NCI-H146 (cell line): ENCODE measurements at places on chromosomes 12 and 14.
A peak's percentile ranks its signal among the peaks of the same experiment; 100 is the strongest.

DNA sequence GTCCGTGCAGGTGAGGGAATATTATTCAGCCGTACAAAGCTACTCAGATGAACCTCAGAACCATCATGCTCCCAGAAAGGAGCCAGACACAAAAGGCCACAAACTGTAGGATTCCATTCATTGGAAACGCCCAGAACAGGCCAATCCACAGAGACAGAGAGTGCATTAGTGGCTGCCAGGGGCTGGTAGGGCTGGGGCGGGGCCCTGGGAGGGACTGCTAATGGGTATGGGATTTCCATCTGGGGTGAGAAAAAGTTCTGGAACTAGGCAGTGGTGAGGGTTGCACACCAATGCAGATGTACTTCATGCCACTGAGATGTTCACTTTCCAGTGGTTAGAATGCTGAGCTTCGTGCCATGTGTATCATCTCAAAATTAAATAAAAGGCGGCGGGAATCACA, 101.1 kb downstream of the RFLNA start:
- no peak for DNase-seq

GRCh38 chr14:89504602-89505313, 87.7 kb upstream of the FOXN3 start:
- no peak for DNase-seq

GRCh38 chr12:26271889-26272492, 76.6 kb downstream of the SSPN start:
- DNase-seq = no peak

- DNase-seq = no peak
Observed at GRCh38 chr12:62021808-62022207, 238.4 kb upstream of the USP15 start.

- DNase-seq = no peak
Observed at GRCh38 chr12:92971859-92972524, 42.9 kb upstream of the EEA1 start.

- DNase-seq = no peak
Observed at GRCh38 chr14:61435563-61436337, 114.4 kb downstream of the PRKCH start.

DNA sequence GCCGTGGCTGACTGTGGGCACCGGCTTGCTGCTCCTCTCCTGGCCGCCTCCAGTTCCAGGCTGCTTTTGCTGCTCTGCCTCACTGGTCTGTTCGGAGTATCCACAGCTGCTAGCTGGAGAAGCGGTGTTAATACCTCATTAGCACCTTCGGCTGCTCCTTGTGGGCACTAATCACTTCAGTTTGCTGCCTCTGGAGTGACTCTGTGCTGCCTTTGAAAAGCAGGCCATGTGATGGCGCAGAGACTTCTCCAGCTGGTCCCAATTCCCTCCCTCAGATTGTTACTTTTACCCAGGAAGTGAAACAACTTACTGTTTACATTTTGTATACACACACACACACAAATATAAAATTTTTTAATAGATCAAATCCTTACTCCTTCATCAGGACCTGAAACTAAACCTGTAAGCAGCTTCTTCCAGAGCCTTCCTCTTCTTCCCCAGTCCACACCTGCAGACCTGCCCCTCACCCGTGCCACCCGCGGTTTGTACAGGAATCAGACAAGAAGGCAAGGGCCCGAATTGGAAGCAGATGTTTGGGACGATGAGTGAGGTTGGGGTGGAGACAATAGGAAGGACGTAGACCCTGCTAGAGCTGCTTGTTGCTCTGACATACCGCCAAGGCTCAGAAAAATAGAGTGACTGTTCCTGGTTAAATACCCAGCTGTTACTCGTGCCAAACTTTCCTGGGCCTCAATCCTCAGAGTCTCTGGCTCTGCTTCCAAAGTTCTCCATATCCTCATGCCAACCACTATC, 41.5 kb upstream of the LTBP2 start:
- DNase-seq = no peak

GRCh38 chr12:62164036-62164435, 96.2 kb upstream of the USP15 start:
- no peak for DNase-seq

GRCh38 chr12:104736307-104736706, 221.8 kb downstream of the SLC41A2 start:
- no peak for DNase-seq

GRCh38 chr12:70177631-70178030, 65.6 kb upstream of the CNOT2 start:
- DNase-seq = no peak

DNA sequence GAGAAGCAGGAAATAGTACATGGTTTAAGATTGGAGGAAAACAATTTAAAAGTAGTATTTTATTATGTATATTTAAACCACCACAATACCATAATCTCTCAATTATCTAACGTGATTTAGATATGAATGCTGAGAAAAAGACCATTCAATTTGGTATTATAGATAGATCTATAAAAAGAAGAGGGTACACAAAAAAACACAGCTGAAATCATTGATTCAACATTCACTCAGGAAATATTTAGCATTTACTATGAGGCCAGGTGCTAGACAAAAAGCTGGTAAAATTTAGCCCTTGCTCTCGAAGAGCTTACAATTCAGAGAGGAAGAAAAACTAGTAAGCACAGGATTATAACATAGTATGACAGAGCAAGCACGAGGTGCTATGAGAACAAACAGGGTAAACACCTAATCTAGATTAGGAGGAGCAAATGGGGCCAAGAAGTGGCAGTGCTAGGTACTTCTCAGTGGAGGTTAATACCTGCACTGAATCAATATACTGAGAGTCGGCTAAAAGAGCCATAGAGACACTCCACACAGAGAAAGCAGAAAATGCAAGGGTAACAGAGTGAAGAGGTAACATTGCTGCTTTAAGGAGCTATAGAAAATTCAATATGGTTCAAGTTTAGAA, 27.6 kb downstream of the TRIP11 start:
- DNase-seq = peak; percentile 30

GRCh38 chr12:77980782-77981181, 150.1 kb downstream of the NAV3 start:
- no peak for DNase-seq

GRCh38 chr12:110266980-110267620, 13.9 kb upstream of the ATP2A2 start:
- DNase-seq = peak; percentile 69

DNA sequence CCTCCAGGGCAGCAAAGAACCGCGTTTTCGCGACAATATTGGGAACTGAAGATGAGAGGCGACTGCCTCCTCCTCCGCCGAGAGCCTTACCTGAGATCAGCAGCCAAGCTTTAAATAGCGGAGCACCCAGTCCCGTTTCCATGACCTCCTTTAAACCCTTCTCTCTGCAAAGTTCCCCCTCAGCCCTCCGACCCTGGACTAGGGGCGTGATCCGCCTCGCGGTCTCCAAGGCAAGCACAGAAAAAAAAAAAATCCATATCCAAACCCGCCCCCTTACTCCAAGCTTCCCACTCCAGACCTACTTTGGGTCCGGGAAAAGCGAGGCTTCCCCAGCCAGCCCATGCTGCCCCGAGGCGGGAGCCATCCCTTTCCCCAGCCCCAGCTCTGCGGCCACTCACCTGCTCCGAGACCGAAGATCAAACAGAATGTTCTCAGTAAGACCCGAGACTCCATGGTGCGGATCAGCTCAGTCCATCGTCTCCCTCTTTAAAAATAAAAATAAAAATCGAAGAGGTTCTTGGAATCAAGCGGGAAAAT, 630 bp downstream of the NELL2 start:
- DNase-seq = peak; percentile 25

GRCh38 chr12:83665634-83666218, 979.0 kb downstream of the TMTC2 start:
- no peak for DNase-seq

DNA sequence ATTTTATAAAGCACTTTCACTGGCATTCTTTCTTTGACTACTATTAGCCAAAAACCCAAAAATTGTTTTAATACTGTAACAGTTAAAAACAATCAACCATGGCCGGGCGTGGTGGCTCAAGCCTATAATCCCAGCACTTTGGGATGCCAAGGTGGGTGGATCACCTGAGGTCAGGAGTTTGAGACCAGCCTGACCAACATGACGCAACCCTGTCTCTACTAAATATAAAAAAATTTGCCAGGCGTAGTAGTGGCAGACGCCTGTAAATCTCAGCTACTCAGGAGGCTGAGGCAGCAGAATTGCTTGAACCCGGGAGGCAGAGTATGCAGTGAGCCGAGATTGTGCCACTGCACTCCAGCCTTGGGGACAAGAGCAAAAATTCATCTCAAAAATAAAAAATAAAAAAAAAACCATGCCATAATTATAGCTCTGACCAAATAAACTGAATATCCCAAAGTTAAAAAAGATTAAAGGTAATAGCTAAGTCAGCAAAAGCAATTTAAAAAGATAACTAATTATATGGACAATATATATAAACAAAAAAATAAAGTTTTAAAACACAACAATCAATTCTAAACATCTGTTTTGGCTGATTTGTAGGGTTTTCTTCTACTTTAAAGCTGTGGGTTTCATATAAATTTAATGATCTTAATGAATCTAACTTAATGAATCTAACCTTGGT, 10.0 kb downstream of the SINHCAF start:
- DNase-seq = no peak

- DNase-seq = peak; percentile 0
Observed at GRCh38 chr12:127925971-127926370, 341.0 kb upstream of the TMEM132C start.

DNA sequence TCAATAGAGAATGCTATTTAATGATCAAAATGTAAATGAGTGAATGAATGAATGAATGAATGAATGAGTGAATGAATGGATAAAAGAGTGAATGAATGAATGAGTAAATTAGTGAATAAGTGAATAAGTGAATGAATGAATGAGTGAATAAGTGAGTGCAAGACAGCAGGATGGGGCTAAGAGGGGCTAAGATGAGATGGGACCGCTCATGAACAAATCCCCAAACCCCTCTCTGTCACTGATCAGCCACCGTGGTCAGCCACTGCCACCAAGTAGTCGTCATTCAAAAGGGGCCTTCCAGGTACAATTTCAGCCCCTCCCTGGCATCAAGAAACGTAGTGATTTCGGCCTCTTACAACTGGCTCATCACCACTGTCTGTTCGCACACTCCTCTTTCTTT, 79.2 kb downstream of the BCL11B start:
- DNase-seq = no peak

GRCh38 chr12:117113231-117113630, 14.0 kb upstream of the TESC start:
- no peak for DNase-seq

DNA sequence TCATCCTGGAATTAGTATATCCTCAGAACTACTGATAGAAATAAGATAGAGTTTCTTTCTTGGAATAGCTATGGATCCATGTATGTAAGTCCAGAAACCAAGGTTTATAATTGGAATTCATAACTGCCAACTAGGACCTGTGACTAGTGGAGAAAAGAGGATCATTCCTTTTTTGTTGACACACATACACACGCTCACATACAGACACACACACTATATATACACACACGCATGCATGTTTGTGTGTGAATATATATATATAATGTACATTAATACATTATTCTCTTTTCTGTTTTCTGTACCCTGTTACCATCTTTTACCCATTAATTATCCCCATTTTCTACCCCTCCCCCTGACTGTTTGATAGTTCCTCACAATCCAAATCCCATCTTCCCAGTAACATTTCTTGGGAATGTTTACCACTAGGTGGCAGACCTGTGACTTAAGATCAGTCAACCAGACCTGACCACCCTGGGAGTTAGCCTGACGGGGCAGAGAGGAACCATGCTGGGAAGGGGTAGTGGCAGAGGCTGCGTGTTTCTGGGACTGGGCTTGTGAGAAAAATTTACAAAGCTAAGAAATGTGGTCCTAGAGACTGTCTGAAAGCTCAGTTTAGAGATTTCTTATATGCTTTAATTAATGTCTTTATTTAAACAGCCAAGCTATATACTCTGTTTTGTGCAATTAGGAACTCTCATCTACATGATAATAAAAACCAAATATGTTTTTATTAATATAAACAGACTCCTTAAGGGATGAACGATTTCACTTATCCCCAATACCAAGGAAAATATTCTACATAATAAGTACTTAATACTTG, 308.0 kb downstream of the PPFIA2 start:
- peak; percentile 84 for DNase-seq

- no peak for DNase-seq
Observed at GRCh38 chr14:76413962-76414600, 38.1 kb downstream of the ESRRB start.

GRCh38 chr12:120142231-120142877, 25.8 kb upstream of the RAB35 start:
- DNase-seq = no peak

- no peak for DNase-seq
Observed at GRCh38 chr14:99668307-99669295, 15.5 kb upstream of the CYP46A1 start.

DNA sequence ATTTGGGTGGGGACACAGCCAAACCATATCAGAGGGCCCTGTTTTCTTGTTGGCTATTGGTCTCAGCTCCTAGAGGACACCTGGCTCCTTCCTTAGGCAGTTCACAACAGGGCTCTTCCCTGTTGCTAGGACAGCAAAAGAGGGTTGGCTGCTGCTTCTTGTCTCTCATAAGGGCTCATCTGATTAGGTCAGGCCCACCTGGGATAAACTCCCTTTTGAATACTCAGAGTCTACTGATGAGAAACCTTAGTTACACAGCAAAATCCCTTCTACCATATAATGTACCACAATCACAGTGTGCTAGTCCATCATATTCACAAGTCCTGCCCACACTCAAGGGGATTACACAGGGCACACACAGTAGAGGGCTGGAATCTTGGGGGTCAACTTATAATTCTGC, 49.7 kb downstream of the PPM1H start:
- DNase-seq = no peak

- DNase-seq = no peak
Observed at GRCh38 chr12:43981726-43982125, 145.8 kb downstream of the TMEM117 start.

DNA sequence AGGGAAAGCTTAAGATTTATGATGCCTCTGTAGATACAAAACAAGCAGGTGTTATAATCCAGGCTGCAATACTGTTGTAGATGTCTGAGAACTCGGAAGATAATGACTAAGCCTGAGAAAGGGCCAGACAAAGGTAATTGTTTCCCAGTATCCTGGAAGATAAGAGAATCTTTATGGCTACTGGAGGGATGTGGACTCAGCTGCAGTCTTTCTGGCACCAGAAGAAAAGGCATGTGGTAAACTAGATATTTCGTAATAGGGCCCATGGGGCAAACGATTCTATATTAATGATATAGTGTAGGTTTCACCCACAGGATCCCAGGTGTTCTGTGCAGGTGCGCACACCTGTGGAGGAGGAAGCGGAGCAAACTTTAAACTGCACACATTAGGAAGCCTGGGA, 9.2 kb upstream of the APOLD1 start:
- DNase-seq = peak; percentile 97

DNA sequence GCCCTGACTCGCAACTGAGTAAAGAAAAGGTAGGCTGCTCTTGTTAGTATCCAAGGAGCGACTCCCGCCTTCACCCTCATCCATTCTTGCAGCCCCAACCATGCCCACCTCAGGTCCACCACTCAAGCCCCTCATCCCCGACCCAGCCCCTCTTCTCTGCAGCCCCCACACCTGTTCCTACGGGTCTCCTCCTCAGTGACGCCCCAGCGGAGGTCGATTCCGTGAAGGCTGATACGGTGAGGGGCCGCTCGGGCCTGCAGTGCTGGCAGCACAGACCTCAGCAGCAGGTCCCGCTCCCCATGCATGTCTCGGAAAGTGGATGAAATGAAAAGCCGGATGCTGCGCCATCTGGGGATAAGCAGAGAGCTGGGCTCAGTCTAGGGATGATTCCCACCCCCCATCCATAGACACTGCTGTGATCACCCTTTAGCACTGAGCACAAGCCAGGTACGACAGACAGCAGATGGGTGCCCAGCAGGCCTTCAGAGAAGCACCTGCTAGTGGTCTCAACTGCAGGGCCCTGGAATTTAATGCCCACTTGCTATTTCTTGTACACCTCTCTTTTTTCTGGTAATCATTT, 26.9 kb downstream of the TEP1 start:
- no peak for DNase-seq

- DNase-seq = peak; percentile 83
Observed at GRCh38 chr14:105398726-105399465, 558 bp downstream of the TEX22 start.
